ENCODE measurements at places on chromosomes 11 and 22. TPM values are rescaled to one million over a fixed set of nuclear protein-coding genes. Genes with fewer than 3 reads are reported as not detected.
A peak's percentile ranks its signal among the peaks of the same experiment; 100 is the strongest.

The MYEOV gene
- polyA plus RNA-seq: not detected

- H3K36me3 ChIP-seq: no peaks in the 10 kb centered on the region
- H3K4me3 ChIP-seq: no peak overlapping the region
- no peaks in the 10 kb centered on the region for H3K27me3 ChIP-seq
- H3K27ac ChIP-seq: no peak overlapping the region
- DNase-seq: no peak
Observed at GRCh38 chr11:93494357-93494756, 48.8 kb downstream of the SMCO4 start.

DNA sequence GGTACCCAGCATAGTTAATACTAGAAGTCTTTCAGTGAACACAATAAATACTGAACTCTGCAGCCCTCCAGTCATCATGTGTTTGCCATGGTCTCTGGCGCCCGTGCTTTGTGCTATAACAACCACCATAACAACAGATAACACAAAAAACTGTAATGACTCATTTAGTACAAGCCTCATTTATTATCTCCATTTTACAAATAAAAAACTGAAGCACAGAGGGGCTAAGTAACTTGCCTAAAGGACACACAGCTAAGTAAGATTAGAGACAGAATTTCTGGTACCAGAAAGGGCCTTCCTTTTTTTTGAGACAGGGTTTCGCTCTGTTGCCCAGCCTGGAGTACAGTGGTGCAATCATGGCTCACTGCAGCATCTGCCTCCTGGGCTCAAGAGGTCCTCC is 19.5 kb downstream of the RBFOX2 start:
- no peak overlapping the region for H3K4me3 ChIP-seq
- no peak overlapping the region for H3K27ac ChIP-seq
- H3K4me1 ChIP-seq: peaks cover 28% of the 10 kb centered on the region

- H3K4me1 ChIP-seq: peaks cover 8% of the 10 kb centered on the region
- DNase-seq: no peak
- no peak overlapping the region for H3K4me3 ChIP-seq
- H3K27me3 ChIP-seq: no peaks in the 10 kb centered on the region
Observed at GRCh38 chr22:26998716-26999115, 341.3 kb downstream of the MIAT start.

GRCh38 chr11:921921-922678 is 3.6 kb upstream of the AP2A2 start:
- no peaks in the 10 kb centered on the region for H3K36me3 ChIP-seq
- H3K4me3 ChIP-seq: no peak overlapping the region
- no peak for DNase-seq

- peaks cover 9% of the 10 kb centered on the region for H3K4me1 ChIP-seq
- no peak for DNase-seq
- H3K36me3 ChIP-seq: no peaks in the 10 kb centered on the region
- no peak overlapping the region for H3K4me3 ChIP-seq
- no peaks in the 10 kb centered on the region for H3K27me3 ChIP-seq
Observed at GRCh38 chr11:64071849-64072248, 36.1 kb downstream of the FLRT1 start.

- no peaks in the 10 kb centered on the region for H3K36me3 ChIP-seq
- H3K27me3 ChIP-seq: no peaks in the 10 kb centered on the region
- peak; percentile 34 for DNase-seq
- no peaks in the 10 kb centered on the region for H3K4me1 ChIP-seq
Observed at GRCh38 chr22:19132153-19132552, 1.0 kb downstream of the TSSK2 start.
